ENCODE measurements at places on chromosomes 5 and 9.

- DNase-seq, result no peak
These were observed 288.1 kb downstream of the ARL15 start for GRCh38 chr5:54022223-54022622.

- DNase-seq, result no peak
These were observed 18.9 kb downstream of the FAM78A start for GRCh38 chr9:131257266-131258025.

- no peak for DNase-seq
These were observed at the start of gene MAMDC4 for GRCh38 chr9:136851941-136852663. Gene MAMDC4, plus strand, starts transcription at chr9:136852346. Its CDS starts 71 bp downstream, at chr9:136852417.

- DNase-seq, result no peak
These were observed 242.5 kb downstream of the ARRDC3 start for GRCh38 chr5:91140657-91141056.

GRCh38 chr9:88741335-88741734 lies 206.4 kb downstream of the NXNL2 start:
- DNase-seq, result no peak

DNA sequence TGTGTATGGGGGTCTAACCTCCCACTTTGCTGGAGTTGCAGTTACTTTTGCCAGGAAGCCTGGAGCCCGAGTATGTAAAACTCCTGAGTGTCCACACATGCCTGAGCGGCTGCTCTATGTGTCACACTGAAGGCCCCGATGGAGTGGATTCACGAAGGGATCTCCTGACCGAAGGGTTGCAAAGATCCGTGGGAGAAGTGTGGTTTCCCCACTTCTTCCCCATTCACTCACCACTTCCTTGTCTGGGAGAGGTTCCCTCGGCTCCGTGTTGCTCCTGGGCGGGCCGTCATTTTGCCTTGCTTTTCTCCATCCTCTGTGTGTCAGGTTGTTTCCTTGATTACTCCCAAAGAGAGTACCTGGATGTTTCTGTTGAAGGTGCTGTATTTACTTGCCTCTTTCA lies 16.2 kb upstream of the IL3 start:
- DNase-seq, result no peak

- DNase-seq, result no peak
These were observed 1153.0 kb upstream of the CDH18 start for GRCh38 chr5:21140987-21141386.

- DNase-seq, result peak; percentile 32
These were observed 1.1 kb downstream of the PTGER4 start for GRCh38 chr5:40680741-40681362.

DNA sequence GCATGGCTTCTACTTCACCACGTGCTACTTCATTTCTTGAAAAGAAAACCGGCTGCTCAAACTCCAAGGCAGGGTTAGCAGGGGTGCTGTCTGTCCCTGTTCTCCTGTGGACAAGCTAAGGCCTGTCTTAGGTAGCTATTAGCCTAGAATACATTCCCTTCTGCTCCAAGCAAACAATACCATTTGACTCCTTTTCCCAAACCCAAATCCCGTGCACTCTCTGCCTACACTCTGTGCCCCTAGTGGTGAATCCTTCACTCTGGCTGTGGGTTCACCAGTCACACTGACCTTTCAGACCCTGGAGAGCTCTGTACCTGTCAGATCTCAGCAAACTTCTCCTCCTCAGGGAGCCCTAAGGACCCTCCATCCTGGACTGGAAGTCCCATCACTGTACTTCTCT lies 211.6 kb downstream of the SLIT3 start:
- no peak for DNase-seq

GRCh38 chr9:3330792-3331420 lies 194.9 kb downstream of the RFX3 start:
- DNase-seq, result no peak

DNA sequence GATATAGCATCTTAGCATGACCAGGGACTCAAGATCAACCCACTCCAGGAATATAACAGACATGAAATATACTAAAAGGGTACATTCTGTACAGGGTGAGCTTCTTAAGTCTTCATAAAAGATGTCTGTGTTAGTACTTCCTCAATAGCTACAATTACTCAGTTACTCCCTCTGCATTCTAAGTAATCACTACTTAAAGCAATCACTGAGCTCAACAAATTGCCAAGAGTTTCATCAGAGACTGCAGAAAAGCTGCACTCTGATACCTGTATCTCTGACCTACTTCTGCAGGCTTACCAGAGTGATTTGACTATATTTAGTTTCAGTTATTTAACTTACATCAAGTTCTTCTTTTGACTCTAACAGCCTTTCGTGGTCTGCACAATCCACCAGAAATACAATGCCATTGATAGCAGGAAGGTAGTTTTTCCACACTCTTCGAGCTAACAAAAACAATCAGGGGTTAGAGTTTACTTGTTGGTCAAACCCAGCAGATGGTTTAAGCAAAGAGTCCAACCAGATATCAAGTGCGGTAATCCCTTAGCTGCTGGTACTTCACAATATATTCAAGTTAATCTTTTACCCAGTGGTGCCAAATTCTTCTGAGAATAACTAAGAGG lies 23.3 kb downstream of the SAR1B start:
- no peak for DNase-seq

DNA sequence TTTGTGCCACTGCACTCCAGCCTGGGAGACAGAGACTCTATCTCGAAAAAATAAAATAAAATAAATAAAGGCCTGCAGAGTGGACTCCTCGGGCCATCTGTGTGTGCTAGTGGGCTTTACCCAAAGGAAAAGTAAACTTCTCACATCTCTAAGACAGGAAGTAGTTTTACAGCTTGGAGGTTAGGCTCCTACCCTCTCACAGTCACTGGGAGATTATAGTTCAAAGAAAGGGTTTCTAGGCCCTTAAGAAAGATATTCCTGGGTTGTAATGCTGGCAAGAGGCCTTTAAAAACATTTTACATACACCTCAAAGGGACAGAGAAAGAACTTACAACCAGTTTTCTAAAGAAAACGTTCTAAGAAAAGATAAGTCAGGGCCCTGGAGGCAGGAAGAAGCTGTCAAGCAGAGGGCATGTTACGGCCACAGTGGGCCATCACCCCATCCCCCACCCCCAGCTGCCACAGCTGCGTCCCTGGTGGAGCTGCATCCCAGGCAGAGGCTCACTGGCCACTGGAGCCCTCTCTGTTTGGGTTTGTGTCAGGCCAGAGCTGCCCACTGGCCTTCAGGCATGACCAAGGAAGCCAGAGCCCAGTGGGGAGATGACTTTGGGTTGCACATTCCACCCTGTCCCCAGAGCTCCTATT lies 78.1 kb upstream of the CDK20 start:
- DNase-seq, result no peak
